MCF 10A (cell line): ENCODE measurements at places on chromosomes 5 and 9. TPM values are rescaled to one million over a fixed set of nuclear protein-coding genes. Genes with fewer than 3 reads are reported as not detected.

DNA sequence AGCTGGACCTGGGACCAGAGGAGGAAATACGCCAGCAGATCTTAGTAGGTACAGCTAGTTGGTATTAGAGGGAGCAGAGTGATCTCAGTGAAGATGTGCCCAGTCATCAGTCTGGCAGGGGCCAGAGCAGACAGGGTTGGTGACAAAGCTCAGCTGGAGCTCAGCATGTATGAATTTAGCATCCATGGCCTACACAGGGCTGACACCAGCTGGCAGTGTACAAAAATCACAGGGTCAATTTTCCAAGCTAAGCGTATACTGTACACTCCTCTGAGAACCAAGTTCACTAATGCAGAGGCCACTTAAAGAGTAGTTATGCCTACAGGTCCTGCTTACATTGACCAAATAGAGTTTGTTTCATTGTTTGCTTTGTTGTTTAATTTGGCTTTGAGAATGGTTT, 146.6 kb downstream of the SLC24A2 start:
- no peak for DNase-seq
- H3K27me3 ChIP-seq = peaks cover 33% of the 10 kb centered on the region
- H3K27ac ChIP-seq = no peak overlapping the region
- H3K4me1 ChIP-seq = no peaks in the 10 kb centered on the region
- no peaks in the 10 kb centered on the region for H3K36me3 ChIP-seq

DNA sequence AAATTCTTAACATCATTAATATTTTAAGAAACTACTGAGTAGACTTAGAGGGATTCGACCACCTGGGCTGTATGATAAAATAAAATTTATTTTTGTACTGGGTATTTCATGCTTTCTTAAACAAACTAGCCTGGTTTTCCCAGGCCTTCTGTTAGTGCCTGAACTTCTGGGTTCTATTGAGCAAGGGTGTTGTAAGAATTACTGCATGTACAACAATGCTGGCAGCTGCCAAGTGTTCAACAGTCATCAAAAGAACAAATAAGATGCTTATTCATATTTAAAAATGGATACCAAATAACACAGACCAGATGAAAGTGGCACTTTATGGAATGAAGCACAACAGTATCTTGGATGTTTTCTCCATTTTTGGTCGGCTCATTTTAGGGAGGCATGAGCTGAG, 123.2 kb upstream of the FBXL7 start:
- peak; percentile 22 for DNase-seq
- H3K4me3 ChIP-seq = no peak overlapping the region
- H3K4me1 ChIP-seq = no peaks in the 10 kb centered on the region
- H3K36me3 ChIP-seq = no peaks in the 10 kb centered on the region
- no peak overlapping the region for H3K27ac ChIP-seq

DNA sequence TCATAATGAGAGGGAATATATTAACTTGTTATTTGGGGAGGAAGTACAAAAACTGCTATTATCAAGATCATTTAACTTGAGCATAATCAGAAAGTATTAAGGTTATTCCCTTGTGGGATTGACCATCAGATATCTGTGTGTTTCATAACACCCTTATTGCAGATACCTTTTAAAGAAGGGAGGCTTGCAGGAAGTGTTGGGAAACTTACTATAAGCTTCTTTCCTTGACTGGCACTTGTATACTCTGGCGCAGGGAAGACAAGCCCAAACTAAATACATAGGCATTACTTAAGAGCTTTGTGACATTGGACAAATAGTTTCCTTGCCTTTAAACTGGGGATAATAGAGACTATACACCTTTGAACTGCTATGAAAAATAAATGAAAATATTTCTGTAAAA, 50.9 kb downstream of the PIK3R1 start:
- peak overlapping the region; percentile 91 for H3K27ac ChIP-seq
- no peak overlapping the region for H3K4me3 ChIP-seq
- peaks cover 72% of the 10 kb centered on the region for H3K36me3 ChIP-seq
- peaks cover 67% of the 10 kb centered on the region for H3K4me1 ChIP-seq
- no peaks in the 10 kb centered on the region for H3K27me3 ChIP-seq
- peak; percentile 67 for DNase-seq

DNA sequence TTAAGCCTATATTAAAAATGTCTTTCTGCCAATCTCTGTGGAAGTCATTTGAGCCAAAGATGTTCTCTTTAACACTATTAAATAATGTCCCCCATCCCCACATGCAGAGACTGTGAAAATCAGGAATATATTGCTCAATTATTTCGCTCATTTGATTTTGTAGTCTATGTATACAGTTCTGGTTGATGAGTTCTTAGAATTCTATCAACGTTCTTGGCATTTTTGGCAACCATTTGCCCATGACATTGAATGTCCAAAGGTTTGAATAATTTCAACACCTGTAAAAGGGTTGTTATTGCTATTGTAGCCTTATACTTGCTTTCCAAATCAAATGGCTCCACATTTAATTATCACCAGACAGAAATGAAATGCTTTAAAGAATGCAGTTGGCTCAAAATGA, 536.1 kb downstream of the CAAP1 start:
- H3K36me3 ChIP-seq = no peaks in the 10 kb centered on the region
- H3K27me3 ChIP-seq = peaks cover 12% of the 10 kb centered on the region

GRCh38 chr5:37132646-37133045, 116.5 kb downstream of the CPLANE1 start:
- H3K4me1 ChIP-seq = no peaks in the 10 kb centered on the region
- no peak for DNase-seq
- peaks cover 55% of the 10 kb centered on the region for H3K36me3 ChIP-seq
- no peak overlapping the region for H3K27ac ChIP-seq
- no peak overlapping the region for H3K4me3 ChIP-seq

DNA sequence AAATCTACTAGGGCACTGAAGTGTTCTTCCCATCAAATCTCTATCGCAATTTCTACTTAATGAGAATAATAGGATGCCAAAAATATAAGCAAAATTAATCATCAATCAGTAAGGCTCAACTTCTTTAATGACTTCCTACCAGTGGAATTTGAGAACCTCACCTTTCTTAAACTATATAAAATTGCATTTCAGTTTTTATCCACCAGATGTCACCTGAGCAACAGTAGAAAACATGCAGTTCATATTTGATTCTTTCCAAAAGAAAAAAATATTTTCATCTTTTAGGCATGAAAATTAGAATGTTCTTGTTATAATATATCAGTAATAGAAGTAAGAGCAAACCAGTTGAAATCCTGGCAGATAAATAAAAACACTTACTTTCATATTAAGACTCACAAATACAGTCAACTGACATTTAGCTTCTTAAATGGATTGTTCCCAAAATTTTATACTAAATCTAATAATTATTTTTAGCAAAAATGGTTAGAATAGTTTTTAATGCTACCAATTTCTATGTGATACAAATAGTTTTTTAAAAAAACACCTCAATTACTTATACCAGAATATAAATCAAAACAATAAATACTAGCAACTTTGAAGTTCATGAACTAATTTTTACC, 13.4 kb upstream of the CCDC112 start:
- no peaks in the 10 kb centered on the region for H3K27me3 ChIP-seq
- no peak overlapping the region for H3K27ac ChIP-seq
- DNase-seq = peak; percentile 53
- no peaks in the 10 kb centered on the region for H3K36me3 ChIP-seq

GRCh38 chr5:141934099-141934844, 10.6 kb downstream of the DELE1 start:
- peaks cover 19% of the 10 kb centered on the region for H3K4me1 ChIP-seq
- H3K27ac ChIP-seq = peak overlapping the region; percentile 55
- no peak overlapping the region for H3K4me3 ChIP-seq
- H3K27me3 ChIP-seq = no peaks in the 10 kb centered on the region
- DNase-seq = no peak
- H3K36me3 ChIP-seq = peaks cover 94% of the 10 kb centered on the region

- no peaks in the 10 kb centered on the region for H3K36me3 ChIP-seq
- peaks cover 60% of the 10 kb centered on the region for H3K27me3 ChIP-seq
- DNase-seq = no peak
- H3K4me1 ChIP-seq = no peaks in the 10 kb centered on the region
- H3K27ac ChIP-seq = no peak overlapping the region
- no peak overlapping the region for H3K4me3 ChIP-seq
Measured at GRCh38 chr5:170427672-170428236, 38.6 kb upstream of the KCNMB1 start.

GRCh38 chr9:133378408-133378962, 2.3 kb downstream of the STKLD1 start:
- H3K36me3 ChIP-seq = peaks cover 16% of the 10 kb centered on the region
- H3K27me3 ChIP-seq = no peaks in the 10 kb centered on the region

DNA sequence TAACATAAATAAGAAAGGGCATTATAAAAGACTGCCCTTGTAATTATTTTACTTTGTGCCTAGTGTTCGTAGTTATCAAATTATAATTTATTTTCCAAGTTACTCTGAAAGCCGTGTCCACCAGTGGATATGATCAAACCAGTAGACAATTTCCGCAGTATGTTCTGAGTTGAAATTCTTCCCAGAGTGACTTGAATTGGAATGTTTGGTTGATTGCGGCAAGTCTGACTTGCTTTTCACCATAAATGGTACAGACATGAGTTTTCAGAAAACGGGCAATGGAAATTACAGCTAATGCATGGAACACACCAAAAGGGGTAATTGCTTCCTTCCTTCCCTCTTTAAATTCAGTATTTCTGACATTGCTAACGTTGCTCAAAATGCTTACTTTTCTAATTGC, 56.6 kb downstream of the CHSY3 start:
- H3K4me3 ChIP-seq = no peak overlapping the region
- H3K4me1 ChIP-seq = peaks cover 38% of the 10 kb centered on the region
- no peaks in the 10 kb centered on the region for H3K27me3 ChIP-seq
- no peaks in the 10 kb centered on the region for H3K36me3 ChIP-seq

- no peak for DNase-seq
- H3K36me3 ChIP-seq = no peaks in the 10 kb centered on the region
- H3K4me3 ChIP-seq = no peak overlapping the region
- H3K27ac ChIP-seq = no peak overlapping the region
Measured at GRCh38 chr5:152549709-152550108, 144.6 kb upstream of the NMUR2 start.

DNA sequence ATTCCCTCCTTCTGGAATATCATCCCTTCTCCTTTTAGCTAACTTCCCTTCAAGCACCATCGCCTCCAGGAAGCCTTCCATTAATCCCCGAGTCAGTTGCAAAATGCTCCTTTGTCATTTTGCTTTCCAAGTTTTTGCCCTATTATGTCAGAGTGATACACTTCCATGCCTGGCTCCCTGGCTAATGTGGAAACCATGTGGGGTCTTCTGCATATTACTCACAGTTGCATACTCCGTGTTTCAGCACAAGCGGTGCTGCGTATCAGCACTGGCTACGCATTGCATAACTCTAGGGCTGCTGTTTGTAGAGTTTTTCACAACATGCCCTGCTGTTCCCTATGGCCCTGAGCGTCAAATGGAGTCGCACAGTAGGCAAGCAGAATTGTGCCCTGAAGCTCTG, 1.9 kb downstream of the TEX53 start:
- H3K27ac ChIP-seq = no peak overlapping the region
- no peaks in the 10 kb centered on the region for H3K27me3 ChIP-seq
- H3K4me3 ChIP-seq = no peak overlapping the region
- peaks cover 5% of the 10 kb centered on the region for H3K4me1 ChIP-seq

DNA sequence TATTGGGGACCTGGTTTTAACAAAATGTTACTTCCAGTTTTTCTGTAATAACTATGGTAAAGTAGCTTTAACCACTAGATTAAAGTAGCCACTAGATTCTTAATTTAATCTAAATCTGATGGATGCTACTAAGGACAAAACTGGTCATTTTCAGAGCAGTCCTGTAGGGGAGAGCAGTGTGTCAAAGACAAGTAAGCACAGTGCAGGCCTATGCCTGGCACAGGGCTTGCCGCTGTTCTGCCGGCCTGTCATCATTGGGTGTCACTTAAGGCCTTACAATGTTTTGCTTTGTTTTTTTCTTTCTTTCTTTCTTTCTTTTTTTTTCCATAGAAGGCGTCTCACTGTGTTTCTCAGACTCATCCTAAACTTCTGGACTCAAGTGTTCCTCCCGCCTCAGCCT, 53.0 kb upstream of the NXNL2 start:
- H3K27me3 ChIP-seq = no peaks in the 10 kb centered on the region
- peaks cover 10% of the 10 kb centered on the region for H3K4me1 ChIP-seq
- no peak overlapping the region for H3K27ac ChIP-seq

GRCh38 chr5:173778784-173779304, 109.3 kb upstream of the CPEB4 start:
- DNase-seq = peak; percentile 34
- no peaks in the 10 kb centered on the region for H3K27me3 ChIP-seq
- H3K4me1 ChIP-seq = peaks cover 43% of the 10 kb centered on the region
- no peaks in the 10 kb centered on the region for H3K36me3 ChIP-seq

DNA sequence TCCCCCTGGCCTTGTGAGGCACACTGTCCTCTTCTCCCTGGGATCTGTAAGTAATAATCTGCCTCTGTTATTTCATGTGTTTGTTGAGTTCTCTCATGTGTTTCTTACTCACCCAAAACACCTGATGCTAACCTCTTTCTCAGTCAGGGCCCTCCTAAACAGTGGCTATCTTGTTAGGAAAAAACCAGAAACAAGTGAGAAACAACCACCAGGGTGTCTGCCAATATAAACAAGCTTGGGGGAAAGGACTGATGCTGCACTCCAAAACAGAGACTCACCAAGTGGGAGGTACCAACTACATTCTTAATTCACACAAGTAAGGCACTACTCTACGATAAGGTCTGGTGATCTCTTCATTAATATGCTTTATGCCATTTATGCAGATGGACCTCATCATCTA, 564.4 kb downstream of the SEMA5A start:
- H3K36me3 ChIP-seq = no peaks in the 10 kb centered on the region
- no peaks in the 10 kb centered on the region for H3K27me3 ChIP-seq
- peak overlapping the region; percentile 58 for H3K27ac ChIP-seq
- peak; percentile 61 for DNase-seq

DNA sequence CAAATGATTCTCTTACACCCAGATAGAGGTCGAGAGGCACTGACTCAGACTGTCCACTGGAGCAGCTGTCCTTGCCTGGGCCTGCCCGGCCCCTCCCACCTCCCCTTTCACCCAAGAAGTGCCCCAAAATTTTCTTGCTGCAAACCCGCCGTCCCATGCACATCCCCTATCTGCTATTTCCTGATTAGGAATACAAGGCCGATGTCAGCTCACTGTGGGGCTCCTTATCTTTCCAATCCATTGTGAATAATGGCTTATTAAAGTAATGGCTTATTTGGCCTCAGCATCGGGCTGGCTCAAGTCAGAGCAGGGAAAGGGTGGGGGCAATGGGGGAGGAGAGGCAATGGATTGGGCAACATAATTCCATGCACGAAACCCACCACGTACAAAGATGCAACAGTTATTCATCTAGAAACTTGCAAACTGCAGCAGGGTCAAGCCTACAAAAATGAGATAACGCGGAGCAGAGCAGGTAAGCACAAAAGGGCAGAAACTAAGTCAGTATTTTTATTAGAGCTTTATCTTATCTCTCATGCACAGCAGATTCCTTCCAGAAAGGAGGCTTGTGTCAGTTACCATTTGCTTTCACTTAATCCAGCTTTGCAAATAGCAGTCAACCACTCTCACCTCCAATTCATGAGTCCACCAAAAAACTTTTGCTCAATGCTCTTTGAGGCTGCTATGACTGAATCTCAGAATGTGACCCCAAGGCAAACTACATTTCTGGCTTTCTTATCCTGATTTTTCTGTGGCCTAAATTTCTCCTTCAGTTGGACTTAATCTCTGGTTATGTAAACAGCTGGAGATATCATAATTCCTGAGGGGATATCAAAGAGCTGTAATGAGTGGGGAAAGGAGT, 138.2 kb upstream of the OSMR start:
- no peak overlapping the region for H3K4me3 ChIP-seq
- DNase-seq = no peak
- H3K36me3 ChIP-seq = no peaks in the 10 kb centered on the region

The DTWD2 gene
- 10.1 and 10.5 TPM in 2 replicates for total RNA-seq

The PLCXD3 gene
- not detected in 2 replicates for total RNA-seq

The EGFL7 gene
- total RNA-seq = 3.9 and 4.3 TPM in 2 replicates

The OR13C8 gene
- total RNA-seq = not detected in 2 replicates

The PALM2AKAP2 gene
- 5.3 and 9.1 TPM in 2 replicates for total RNA-seq

The FABP6 gene
- not detected in 2 replicates for total RNA-seq

The ZDHHC11 gene
- 2.0 and 7.0 TPM in 2 replicates for total RNA-seq

The GPR21 gene
- 0.37 TPM in 1 of 2 replicates, not detected in the other for total RNA-seq

The PKD2L2 gene
- total RNA-seq = not detected in 2 replicates

The TMEM171 gene
- total RNA-seq = 0.42 and 0.75 TPM in 2 replicates

The TICAM2 gene
- total RNA-seq = 3.7 and 8.3 TPM in 2 replicates
